ENCODE measurements at places on chromosomes 12 and 14.

- DNase-seq = no peak
Measured at GRCh38 chr14:57485635-57486034, 8.0 kb downstream of the CCDC198 start.

GRCh38 chr12:47560415-47560814 lies 145.4 kb downstream of the RPAP3 start:
- no peak for DNase-seq

DNA sequence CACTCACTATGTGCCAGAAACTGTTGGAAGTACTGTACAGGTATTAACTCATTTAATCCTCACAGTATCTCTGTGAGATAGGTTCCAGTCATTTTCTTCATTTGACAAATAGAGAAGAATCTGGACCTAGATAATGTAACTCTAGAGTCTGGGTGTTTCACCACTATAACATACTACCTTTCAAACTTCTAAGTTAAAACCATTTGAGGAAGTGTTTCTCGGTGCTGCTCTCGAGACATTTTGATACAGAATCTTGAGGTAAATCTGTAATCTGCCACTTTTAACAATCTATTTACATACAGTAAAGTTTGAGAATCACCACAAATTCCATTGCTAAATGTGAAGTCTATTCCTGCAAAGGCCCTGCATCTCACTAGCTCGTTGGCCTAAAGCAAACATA lies 8.8 kb downstream of the OLR1 start:
- DNase-seq = no peak

DNA sequence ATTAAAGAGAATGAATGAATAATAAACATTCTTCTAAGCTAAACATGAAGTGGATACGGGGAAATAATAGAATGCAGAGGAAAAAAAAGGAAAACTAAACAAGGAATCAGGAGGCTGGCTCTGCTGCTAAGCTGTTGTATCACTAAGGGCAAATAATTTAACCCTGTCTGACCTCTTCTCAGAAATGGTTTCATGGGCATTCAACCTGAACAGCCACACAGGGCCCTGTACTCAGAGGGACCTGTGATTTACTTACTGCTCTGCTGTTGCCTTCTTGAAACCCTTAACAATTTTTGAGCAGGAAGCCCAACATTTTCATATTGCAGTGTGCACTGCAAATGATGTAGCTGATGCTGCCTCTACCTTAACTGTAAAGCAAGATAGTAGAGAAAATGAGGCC lies 14.2 kb upstream of the PLEKHA5 start:
- no peak for DNase-seq

DNA sequence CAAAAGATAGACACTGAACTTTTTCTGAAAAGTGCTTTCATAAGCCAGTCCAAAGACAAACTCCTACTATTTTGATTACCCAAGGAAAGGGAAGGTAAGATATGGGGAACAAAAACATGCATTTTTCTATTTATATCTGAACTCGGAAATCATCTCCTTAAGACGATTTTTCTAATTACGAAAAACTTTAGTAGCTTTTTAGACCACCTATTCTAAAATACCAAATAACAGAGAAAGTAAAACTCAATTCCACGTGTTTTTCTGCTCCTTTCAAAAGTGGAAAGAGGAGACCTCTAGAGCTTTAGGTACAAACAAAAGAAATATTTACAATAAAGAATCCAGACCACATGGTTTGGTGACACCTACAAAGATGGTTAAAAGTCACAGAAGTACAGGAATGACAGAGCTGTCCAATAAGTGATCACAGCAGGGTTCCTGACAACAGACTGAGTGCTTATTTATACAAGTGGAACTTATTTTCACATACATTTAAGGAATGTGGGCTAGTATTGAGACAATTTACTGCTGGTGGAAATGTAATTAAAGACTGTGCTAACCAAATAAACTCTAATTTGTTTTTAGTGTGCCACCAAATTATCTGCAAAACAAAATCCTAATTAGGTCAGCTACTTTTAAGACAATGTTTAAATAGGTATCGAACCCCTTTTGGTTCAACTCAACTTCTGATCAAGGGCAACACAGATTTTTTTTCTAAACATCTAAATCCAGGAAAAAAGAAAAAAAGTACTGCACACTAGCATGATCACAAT lies 2.4 kb downstream of the LRIG3 start:
- no peak for DNase-seq

DNA sequence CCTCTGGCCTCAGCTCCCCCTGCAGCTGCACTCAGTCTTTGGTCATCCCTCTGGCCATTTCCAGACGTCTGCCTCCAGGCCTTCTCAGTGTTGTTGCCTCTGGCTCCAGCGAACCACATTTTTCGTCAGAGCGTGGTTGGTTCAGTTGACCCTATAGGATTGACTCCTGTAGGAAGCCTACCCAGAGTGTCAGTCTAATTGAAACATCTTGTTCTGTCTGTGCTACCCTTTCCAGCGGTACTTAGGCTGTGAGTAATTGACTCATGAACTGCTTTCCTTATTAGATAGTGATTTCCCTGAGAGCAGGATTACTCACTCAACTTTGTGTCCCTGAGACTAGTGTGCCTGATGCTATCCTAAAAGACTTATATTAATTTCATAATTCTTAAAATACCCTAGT lies 373.2 kb downstream of the ATP23 start:
- DNase-seq = no peak

GRCh38 chr12:131934535-131934934 lies 5.5 kb downstream of the PUS1 start:
- no peak for DNase-seq

GRCh38 chr12:39713552-39713951 lies 93.9 kb upstream of the ABCD2 start:
- no peak for DNase-seq

DNA sequence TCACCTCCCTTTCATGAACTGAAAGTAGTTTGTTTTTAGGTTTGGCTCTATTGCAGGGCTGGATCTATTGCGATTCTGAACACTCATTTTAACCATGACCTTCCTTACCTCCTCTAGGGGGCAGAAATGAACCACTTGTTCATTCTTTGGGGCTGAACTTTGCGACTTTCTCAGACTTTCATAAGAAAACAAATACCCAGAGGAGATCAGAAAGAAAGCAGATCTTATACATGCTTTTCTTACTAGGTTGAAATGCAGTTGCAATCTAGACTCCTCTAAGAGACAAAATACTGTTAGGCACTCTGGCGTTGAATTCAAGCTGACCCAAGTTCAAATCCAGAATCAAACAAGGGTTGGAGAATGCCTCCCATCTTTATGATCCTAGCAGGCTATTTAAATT lies 32.6 kb upstream of the PLEKHG3 start:
- DNase-seq = no peak

All from activated CD4-positive, alpha-beta T cell treated with anti-CD3 and anti-CD28 coated beads for 4 hours (primary cell).